Fibroblast of skin of abdomen (primary cell): ENCODE measurements at places on chromosomes 11 and 22.

GRCh38 chr11:61745781-61746441 is 6.5 kb upstream of the MYRF start:
- no peak for DNase-seq

GRCh38 chr11:45471266-45471665 is 185.1 kb upstream of the SYT13 start:
- DNase-seq: no peak

- DNase-seq: peak; percentile 91
These were observed 650.8 kb upstream of the KIRREL3 start for GRCh38 chr11:127651175-127651887.

DNA sequence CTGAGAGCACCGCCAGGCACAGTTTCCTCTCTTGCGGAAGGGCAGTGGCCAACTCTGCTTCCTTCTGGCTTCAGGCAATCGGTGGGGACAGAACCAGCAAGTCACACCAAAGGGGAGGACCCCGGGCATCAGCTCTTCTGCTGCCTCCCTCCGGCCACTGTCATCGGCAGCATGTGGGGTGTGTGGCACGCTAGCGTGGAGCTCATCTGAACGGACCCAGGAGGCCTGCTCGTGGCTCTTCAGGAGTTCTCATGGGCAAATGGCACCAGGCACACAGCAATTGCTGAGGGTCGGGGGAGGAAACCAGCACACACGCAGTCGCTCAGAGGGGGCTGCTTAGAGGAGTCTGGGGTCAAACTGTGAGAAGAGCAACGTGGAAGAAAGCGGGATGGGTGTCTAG is 26.9 kb downstream of the B3GAT1 start:
- DNase-seq: no peak

GRCh38 chr11:78820741-78821140 is 246.1 kb upstream of the NARS2 start:
- DNase-seq: no peak

DNA sequence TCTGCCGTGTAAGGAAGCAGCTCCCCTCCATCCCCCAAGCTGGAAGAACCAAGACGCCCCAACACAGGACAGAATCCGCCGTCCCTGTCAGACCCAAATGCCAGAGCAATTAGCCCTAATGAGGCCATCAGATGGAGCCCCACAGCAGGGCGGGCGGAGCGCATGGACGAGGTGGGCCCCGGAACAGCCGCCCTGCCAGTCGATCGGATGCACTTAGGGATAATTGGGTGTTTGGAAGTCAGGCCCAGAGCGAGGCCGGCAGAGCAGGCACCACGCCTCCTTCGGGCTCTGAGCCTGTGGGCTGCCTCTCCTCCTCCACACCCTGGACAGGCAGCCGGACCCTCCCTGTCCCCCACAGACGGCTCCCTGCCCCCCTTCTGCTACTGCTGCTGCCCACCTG is 5.5 kb upstream of the TH start:
- no peak for DNase-seq
